Right cardiac atrium (tissue), 5 donors: ENCODE measurements at places on chromosomes 4 and X. TPM values are rescaled to one million over a fixed set of nuclear protein-coding genes. Genes with fewer than 3 reads are reported as not detected.

Gene IL1RAPL2
- 0.31 TPM for total RNA-seq

Gene USP17L21
- total RNA-seq: not detected

Gene SATL1
- 0.18 TPM for total RNA-seq

Gene ADH7
- total RNA-seq: not detected

Gene FRG2
- not detected for total RNA-seq

DNA sequence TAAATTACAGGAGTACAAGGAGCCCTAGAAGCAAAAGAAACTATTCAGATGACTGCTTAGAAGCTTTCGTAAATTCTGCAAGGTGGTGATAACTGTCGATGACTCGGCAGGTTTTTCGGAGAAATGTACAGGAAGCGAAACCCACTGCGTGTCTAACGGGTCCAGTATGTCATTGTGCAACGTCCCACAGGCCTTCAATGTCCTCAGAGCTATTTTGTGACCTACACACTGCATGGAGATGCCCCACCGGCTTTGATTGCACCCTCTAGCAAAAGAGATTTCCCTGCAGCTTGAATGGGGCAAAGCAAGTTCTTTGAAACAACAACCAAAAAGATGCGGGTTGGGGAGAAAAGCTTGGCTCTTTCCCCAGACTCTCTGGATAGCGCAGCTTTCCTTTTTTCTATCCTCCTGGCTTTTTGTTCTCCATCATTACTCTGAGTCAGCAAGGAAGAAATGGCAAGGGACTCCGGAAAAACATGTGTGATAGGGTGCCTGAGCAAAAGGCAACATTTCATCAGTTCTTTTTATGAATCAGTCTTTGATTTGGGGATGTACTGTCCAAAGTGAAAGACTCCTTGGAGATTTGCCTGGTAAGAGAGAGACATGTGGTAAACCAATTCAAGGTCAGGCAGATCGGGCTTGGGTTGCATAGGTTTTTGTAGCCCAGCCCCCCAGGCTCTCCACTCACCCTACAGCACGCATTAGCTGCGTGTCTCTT lies 112.0 kb upstream of the TBL1X start:
- no peak for DNase-seq

DNA sequence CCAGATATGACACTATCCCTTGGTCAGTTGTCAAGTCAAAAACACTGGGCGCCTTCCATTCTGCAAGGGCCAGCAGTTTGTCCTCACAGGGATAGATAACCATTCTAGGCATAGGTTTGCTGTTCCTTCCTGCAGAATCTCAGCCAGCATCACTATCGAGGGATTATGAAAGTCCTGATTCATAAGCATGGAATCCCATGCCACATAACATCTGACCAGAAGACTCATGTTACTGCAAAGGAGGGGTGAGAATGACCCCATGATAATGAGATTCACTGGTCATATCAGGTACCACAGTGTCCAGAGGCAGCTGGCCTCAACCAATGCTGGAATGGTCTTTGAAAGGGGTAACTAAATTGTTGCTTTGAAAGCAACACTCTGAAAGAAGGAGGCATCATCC lies 84.7 kb downstream of the OTC start:
- no peak for DNase-seq

- no peak for DNase-seq
Observed at GRCh38 chr4:45453258-45453853, 670.5 kb downstream of the GABRG1 start.

DNA sequence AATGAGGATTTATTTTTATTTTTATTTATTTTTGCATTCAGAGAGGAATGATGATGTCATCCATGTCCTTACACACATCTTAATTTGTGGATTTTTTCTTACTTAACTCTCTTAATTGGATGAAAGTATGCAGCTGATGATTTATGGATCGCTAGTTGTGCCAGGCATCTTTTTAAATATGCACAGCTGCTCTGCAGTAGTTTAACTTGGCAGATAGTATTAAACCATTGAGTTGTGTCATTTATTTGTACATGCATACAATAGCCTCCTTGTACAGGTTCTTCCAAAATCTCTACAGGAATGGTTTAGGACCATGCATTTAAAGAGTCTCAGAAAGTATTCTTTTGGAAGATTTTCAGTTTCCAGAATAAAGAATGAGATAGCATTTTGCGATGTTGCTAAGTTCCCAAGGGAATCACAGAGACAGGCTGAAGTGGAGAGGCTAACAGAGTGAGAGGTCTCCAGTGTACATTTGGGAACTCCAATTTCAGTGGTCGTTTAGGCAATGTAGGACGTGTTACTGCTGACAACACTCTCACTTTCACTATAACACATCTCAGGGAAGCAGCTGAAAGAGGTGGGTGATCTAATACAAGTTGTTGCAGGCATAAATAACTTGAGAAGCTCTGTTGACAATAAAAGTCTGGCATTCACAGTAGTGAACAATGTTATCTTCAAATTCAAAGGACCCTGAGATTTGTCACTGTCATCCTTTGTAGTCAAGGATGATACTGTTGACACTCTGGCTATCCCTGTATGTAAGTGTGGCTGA lies 49.9 kb upstream of the SCRG1 start:
- no peak for DNase-seq
